Effector memory CD8-positive, alpha-beta T cell (primary cell): ENCODE measurements at places on chromosomes 4 and X.

DNA sequence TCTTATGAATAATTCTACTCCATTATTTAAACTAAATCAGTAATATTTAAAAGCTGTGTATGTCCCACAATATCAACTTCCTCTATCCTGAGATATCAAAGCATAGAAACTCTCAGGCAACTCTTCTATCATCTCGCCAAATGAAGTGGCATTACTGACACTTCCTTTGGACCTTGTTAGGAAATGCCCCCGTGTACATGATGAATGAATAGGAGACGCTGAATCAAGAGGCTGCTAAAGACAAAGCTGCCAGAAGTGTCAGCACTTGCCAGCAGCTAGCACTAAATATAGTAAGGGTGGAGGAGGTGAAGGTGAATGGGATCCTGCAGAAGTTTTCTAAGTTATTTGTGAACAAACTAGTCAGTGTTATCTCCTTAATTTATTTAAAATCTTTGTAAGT lies 99.5 kb upstream of the BLTP1 start:
- H3K27ac ChIP-seq, result no peak overlapping the region
- H3K4me3 ChIP-seq, result no peak overlapping the region
- H3K4me1 ChIP-seq, result no peaks in the 10 kb centered on the region
- no peak for DNase-seq
- no peaks in the 10 kb centered on the region for H3K36me3 ChIP-seq

- peaks cover 7% of the 10 kb centered on the region for H3K4me1 ChIP-seq
- H3K27me3 ChIP-seq, result peaks cover 12% of the 10 kb centered on the region
- H3K4me3 ChIP-seq, result no peak overlapping the region
- no peak overlapping the region for H3K27ac ChIP-seq
- no peak for DNase-seq
Observed at GRCh38 chr4:67555447-67555846, 3.1 kb upstream of the STAP1 start.

GRCh38 chr4:89784686-89785231 lies 52.2 kb downstream of the SNCA start:
- H3K36me3 ChIP-seq, result no peaks in the 10 kb centered on the region
- H3K4me1 ChIP-seq, result no peaks in the 10 kb centered on the region
- H3K4me3 ChIP-seq, result no peak overlapping the region
- DNase-seq, result no peak
- no peak overlapping the region for H3K27ac ChIP-seq

DNA sequence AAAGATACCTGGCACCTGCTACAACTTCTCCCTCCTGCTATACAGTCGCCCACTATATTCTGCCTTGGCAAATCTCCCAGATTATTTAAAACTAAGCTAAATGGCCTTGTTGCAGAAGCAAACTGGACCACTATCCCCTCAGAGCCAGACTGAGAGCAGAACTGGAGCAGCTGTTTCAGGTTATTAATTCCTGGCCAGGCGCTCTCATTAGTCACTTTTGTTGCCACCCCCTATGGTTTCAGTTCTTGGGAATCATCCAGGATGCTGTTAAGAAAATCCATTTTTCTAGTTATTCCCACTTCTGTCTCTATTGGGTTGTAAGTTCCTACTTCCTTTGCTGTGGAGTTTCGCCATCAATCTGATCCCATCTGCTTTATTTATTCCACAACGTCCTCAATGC lies 30.1 kb downstream of the ADGRA3 start:
- no peaks in the 10 kb centered on the region for H3K4me1 ChIP-seq
- no peak overlapping the region for H3K27ac ChIP-seq
- H3K36me3 ChIP-seq, result no peaks in the 10 kb centered on the region
- H3K27me3 ChIP-seq, result no peaks in the 10 kb centered on the region
- H3K4me3 ChIP-seq, result no peak overlapping the region
- no peak for DNase-seq

DNA sequence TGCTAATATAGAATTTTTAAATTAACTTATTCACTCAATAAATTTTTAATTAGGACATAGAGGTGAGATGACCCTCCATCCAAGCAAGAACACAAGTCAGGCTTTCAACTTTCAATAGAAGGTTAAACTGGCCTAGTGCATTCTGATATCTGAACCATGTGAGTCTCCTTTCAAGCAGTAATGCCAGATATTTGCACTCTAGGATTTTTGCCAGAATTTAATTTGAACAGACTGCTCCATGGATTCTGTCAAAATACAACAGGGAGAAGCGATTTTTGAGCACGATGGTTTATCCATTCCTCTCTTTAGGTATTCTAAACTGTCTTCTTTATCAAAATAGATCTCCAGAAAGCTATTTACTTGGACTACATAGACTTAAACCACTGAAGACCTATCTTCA lies 72.0 kb upstream of the DCLK2 start:
- H3K27me3 ChIP-seq, result peaks cover 17% of the 10 kb centered on the region
- H3K4me3 ChIP-seq, result no peak overlapping the region
- no peaks in the 10 kb centered on the region for H3K4me1 ChIP-seq
- DNase-seq, result no peak
